Activated CD4-positive, alpha-beta T cell treated with anti-CD3 and anti-CD28 coated beads, Interleukin-2, amount 50 U/mL, for 1 hour (primary cell): ENCODE measurements at places on chromosomes 12 and 14.

DNA sequence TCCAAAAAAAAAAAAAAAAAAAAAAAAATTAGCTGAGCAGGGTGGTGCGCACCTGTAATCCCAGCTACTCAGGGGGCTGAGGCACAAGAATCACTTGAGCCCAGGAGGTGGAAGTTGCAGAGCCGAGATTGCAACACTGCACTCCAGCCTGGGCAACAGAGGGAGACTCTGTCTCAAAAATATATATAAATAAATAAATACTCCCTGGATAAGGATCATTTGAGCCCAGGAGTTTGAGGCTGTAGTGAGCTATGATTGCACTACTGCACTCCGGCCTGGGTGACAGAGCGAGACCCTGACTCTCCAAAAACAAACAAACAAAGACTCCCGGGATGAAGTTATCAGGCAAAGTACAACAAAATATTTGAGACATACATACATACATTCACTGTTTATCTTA is 3.3 kb upstream of the NAA25 start:
- DNase-seq = no peak

- no peak for DNase-seq
Measured at GRCh38 chr12:118472940-118473339, 96.6 kb downstream of the SUDS3 start.

GRCh38 chr14:93733231-93733630 is 55.1 kb downstream of the PRIMA1 start:
- no peak for DNase-seq

DNA sequence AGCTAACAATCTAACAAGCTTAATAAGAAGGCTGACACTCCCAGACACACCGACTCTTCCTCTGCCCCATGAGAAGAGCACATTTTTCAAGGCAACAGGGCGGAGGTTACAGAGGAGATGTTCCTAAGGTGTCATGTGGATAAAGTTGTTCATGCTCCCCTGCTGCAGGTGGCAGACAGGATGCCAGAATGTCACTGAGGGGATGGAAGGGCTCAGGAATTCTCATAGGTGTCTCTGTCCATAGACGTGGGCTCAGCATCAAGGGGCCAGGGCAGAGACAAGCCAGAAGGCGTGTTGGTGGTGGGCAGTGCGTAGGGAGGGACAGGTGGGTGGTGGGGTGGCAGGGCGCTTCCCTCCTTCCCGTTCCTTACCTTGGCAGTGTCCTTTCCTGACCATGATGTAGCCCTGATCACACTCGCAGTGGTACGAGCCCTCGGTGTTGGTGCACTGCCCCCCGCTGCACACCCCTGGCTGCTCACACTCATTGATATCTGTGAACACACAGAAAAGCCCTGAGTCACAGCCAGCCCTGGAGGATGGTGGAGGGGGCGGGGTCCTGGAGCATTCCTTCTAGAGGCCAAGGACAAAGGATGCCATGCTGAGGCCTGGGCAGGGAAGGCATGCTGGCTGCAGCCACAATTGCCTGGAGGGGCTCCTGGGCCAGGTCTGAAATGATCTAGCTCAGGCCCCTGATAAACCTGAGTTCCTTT is 23.0 kb downstream of the ISCA2 start:
- no peak for DNase-seq

GRCh38 chr12:21276826-21277225 is 57.9 kb downstream of the SLCO1A2 start:
- no peak for DNase-seq

DNA sequence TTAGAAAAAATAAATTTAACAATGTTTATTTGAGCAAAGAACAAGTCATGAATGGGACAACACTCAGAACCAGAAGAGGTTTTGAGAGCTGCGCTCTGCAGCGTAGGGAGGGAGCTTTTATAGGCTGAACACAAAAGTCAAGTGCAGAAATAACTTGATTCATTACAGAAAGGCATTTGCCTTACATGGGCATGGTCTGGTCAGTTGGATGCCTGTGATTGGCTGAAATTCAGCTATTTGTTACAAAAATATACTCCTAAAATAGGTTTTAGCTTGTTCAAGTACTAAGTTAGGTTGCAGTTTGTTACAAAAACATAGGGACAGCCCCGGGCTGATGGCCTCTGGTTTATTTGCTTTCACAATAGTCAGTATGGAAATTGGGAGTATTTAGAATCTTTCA is 118.0 kb downstream of the NUAK1 start:
- no peak for DNase-seq
